ENCODE measurements at places on chromosomes 1 and 21.

- no peak for DNase-seq
Measured at GRCh38 chr1:5522531-5523145, 469.6 kb downstream of the NPHP4 start.

DNA sequence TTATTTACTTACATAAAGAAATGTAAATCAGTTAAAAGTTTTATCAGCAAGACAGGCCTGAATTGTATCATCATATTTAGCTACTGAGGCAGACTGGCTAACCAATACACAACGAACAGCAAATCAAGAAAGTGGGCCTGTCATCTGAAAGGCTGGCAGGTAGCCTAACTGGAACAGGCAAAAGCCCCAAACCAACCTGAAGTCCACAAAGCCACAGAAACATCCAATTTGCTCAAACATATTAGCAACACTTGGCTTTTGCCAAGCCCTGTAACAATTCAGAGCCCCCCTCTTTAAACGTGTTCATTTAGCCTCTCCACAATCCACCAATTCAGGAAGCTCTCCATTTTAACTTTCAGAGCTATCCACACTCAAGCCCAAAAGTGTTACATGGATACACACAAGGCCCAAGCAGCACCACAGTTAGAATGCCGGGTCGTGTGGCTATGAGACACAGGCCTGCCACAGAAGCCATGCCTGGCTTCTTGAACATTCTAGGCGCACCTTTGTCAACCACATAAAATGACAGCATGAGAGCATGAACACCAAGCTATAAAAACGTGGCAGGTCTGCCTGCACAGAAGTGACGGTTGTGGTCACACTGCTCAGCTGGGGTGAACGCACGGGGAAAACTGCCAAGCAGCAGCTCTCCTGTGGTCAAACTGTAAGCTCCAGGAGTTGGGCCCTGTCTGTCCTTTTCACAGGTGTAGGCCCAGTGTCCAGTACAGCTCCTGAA lies 49.3 kb downstream of the CD34 start:
- DNase-seq = no peak

GRCh38 chr1:224689374-224689773 lies 73.3 kb downstream of the CNIH3 start:
- DNase-seq = no peak

GRCh38 chr1:39643705-39644104 lies 4.3 kb upstream of the HEYL start:
- no peak for DNase-seq

DNA sequence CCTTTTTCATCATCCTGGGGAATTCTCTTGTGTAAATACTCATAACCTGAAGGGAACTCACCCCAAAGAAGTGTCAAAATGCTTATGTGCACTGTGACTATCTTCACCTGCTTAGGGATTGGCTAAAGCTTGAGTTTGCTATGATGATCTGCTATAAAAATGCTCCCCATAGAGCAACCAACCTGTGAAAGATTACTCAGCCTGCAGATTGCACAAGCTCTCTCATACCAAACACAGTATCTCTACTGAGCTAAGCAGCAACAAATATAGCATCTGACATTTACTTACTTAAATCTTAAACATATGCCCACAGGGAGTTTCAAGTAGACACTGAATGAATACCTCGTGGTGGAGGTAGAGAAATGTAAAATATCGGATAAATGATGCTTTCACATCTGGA lies 725.8 kb downstream of the MRPL39 start:
- DNase-seq = peak; percentile 28

GRCh38 chr1:89761901-89762300 lies 58.9 kb upstream of the LRRC8D start:
- DNase-seq = no peak

GRCh38 chr1:91844862-91845528 lies 41.0 kb downstream of the TGFBR3 start:
- DNase-seq = peak; percentile 97

DNA sequence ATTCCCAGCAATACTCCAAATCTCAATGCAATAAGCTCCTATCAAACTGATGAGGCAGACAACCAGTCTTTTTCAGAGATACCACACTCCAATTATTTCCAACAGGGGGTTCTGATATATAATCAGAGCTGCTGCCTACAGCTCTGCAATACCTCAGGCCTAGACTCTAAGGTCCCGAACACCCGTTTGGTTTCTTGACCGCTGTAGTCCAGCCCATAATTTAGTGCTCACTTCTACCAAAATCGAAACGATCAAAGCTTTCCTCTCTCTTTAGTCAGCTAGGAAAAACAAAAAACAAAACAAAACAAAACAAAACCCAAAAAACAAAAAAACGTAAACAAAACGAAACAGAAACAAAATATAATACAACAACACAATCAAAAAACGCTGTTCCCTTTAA lies 453.0 kb downstream of the NEGR1 start:
- no peak for DNase-seq

DNA sequence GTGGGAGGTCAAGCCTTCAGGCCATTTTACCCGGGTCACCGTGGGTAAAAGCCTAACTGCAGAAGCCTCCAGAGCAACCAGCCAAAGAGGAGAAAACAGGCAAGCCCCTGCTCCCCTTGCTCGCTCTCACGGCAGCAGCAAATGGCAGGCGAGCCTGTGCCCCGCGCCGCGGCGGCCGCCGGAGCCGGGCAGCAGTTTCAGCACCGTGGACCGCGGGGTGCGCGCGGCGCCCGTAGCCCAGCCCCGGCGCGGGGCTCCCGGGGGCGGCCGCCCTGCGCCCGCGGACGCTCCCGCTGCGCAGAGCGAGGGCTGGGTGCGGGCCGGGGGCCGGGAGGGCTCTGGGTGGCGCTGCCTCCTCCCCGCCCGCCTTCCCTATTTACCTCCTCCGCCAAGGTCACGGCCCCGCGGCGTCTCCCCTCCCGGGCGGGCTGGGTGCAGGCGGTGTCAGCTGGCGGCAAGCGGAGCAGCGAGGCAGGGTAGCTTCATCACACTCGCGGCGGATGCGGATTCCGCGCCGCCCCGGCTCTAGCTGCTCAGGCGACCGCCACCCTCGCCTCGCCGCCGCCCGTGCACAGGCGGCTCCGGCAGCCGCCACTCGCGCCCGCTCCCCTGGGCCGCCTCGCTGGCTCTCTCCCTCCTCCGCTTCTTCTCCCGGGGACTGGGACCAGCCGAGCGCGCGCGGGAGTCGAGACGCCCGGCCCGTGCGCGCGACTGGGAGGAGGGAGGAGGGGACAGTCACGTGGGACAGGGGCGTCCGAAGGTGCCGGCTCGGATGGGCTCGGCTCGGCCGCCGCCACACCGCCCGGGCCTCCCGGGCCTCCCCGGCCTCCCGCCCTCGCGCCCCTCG lies at the start of gene RGS7:
RGS7 (minus strand) TSS at position 687 of the 847 bp plus-strand sequence.
- DNase-seq = peak; percentile 9

DNA sequence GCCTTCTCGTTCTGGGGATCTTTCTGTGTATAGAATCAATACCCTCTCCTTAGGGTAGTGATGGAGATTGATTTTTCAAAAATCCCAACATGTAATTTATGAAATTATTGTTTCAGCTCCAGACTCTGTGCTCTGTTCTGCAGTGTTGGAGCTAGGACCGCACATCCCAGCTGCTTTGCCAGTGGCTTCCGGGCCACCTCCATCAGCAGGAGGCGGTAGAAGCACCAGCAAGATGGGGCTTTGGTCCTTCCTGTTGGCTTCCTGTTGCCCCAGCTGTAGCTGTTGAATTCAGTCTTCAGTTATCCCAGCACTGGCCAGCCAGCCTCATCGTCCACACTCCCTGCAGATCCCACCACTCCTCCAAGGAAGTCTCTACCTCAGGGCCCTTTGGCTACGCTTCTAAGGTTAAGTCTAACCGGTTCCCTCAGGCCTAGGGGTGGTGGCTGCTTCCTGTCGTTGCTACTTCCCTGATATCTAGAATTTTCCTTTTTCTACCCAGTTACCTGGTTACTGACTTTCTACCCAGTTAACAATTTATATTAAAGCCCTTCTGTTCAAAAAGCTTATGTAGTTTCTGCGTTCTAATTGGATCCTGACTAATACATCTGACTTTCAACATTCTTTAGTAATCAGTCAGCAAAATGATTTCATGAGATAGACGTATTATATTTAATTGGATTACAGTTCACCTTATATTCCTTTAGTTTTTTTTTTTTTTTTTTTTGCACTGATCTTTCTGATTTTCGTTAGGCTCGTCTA lies 24.6 kb downstream of the GALNT2 start:
- DNase-seq = no peak

GRCh38 chr1:186289943-186290545 lies 85.0 kb downstream of the TPR start:
- no peak for DNase-seq

- DNase-seq = no peak
Measured at GRCh38 chr1:51989582-51990477, 670 bp downstream of the RAB3B start.

DNA sequence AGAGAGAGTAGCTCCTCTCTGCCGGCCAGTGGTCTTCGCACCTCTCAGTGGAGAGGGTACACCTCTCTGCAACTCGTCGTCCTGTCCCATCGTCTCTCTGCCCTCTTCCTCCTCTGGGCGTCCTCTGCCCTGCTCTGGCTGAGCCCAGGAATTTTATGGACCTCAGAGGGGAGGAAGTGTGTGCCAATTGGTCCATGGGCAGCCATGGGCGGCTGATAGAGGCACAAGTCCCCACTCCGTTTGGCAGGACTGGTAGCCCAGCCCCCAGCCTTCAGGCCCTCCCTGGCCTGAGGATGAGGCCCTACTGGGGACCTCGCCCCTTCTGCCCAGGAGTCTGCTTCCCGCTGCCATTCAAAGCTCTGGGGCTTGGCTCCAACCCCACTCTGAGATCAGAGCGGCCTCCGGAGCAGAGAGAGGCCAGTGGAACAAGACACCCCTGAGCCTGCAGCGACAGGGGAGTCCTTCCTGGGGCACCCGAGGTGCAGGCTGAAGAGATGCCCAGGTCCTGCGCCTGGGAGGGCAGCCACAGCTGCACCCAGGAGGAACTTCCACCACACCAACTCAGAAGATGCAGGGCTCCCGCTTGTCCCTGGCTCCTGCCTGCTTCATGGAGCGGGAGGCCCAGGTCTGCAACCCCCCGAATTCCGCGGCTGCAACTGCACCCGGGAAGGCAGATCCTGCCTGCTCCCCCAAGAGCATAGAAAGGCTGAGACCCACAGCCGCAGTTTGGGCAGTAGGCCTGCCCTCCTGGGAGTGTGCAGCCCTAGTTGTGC lies 659.9 kb downstream of the KCNT2 start:
- no peak for DNase-seq

DNA sequence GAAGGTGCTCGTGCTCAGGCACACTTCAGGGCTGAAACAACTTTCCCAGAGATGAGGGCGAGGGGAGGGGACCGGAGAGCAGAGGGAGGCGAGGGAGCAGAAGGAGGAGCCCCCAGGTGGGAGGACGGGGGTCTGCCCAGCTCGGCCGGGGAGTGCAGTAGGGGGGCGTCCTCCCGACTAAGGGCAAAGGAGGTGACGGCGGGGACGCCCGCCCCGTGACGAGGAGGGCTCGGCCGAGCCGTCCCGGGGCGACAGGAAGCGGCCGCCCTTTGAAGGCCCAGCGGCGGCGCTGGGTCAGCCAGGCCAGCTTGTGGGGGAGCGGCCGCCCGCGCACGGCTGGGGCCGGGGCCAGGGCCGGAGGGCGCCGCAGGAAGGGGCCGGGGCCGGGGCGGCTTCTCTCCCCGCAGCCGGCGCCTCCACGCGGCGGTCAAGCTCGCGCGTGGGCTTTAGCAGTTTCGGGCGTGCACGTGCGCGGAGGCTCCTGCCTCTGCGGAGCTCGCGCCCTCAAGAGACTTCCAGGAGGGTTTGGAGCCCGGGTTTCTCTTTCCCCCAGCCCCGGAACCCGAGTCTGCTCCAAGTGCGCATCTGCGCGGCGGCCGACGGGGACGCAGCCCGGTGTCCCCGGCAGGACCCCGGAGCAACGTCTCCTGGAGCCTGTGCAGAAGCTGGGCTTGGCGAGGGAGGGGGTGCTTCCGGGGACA lies 100.8 kb upstream of the SLC45A1 start:
- no peak for DNase-seq

DNA sequence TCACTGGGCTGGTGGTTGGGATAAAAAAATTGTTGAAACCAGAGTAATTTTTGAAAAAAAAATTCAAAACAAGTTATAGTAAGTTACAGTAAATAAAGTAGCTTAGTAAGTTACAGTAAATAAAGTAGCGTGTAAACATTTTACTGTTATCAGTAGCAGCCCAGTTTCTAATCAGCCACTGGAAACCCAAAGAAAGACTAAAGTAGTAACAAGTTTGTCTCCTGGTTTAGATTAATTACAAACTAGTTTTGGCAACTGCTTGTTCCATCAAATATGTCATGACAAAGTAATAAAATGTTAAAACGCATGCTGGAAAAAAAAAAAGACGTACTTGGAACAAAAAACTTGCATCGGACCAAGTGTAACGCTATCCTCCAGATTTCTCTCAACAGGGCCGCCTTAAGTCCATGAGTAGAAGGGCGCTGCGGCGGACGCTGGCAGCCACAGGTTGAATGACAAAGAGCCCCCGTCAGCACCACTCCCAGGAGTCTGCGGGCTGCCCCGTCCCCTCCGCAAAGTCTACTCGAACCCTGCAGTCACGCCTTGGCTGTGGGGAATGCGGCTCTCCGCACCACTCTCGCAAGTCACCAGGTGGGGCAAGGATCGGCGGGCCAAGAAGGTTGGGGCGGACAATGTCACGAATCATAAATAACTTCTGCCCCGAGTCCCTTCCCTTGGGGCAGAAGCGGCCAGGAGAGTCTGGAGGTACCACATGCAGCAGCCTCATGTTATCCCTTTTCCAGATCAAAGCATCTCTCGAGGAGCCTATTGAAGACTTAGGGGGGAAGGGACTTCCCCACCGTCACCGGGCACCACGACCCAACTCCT lies 837 bp downstream of the SLC16A1 start:
- DNase-seq = no peak

GRCh38 chr1:37811027-37811655 lies 3.1 kb upstream of the YRDC start:
- DNase-seq = peak; percentile 58

- no peak for DNase-seq
Measured at GRCh38 chr1:207654320-207654719, 9.4 kb downstream of the CR1L start.

GRCh38 chr1:21567241-21568005 lies 58.2 kb downstream of the ALPL start:
- peak; percentile 43 for DNase-seq

DNA sequence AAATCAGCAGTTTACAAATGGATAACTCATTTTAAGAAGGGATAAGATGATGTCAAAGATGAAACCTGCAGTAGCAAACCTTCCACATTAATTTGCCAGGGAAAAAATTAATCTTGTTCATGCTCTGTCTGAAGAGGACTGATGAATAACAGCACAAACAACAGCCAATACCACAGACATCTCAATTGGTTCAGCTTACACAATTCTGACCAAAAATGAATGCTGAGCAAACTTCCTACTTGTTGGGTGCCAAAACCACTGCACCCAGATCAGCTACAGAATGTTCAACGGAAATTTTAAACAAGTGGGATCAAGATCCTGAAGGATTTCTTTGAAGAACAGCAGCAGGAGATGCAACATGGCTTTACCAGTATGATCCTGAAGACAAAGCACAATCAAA lies 98.3 kb downstream of the COQ8A start:
- no peak for DNase-seq

DNA sequence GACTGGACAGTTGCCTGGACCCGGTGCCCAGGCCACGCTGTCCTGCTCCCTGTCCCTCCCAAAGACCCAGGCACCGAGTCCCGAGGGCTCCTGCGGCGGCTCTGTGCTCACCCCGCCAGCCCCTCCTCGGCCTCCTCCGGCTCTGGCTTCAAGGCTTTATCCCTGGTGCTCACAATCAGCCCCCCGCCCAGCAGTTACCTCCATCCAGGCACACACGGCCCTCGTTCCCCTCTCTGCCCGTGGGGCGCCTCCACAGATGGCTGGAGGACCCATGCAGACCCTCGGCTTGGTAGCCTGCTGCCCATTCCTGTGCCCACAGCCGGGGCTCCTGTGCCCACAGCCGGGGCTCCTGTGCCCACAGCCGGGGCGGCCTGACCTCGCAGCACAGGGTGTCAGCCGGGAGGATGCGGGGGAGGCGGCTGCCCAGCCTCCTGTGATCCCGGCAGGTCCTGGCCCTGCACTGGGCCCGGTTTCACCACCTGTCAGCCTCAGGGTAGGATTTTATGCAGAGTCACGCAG lies 52.3 kb upstream of the COL18A1 start:
- no peak for DNase-seq

All from fibroblast of skin of left quadriceps (primary cell).